Activated naive CD8-positive, alpha-beta T cell treated with anti-CD3 and anti-CD28 coated beads, Interleukin-2, amount 10 ng/mL, durations not matched to agents 7 days and 5 days (primary cell): ENCODE measurements at places on chromosomes 6 and 20. TPM values are rescaled to one million over a fixed set of nuclear protein-coding genes. Genes with fewer than 3 reads are reported as not detected.

The IP6K3 gene
- total RNA-seq, result not detected

GRCh38 chr6:7314414-7314813 is 1.4 kb upstream of the SSR1 start:
- no peak for DNase-seq

- no peak for DNase-seq
Measured at GRCh38 chr6:47718571-47718970, 20.2 kb downstream of the ADGRF4 start.

- no peak for DNase-seq
Measured at GRCh38 chr6:151275566-151275965, 35.8 kb downstream of the AKAP12 start.

- DNase-seq, result no peak
Measured at GRCh38 chr20:45115829-45116228, 855 bp upstream of the WFDC5 start.

- DNase-seq, result no peak
Measured at GRCh38 chr20:35552914-35553313, 11.0 kb downstream of the ERGIC3 start.

GRCh38 chr6:163415620-163416556 is 1.4 kb downstream of the QKI start:
- DNase-seq, result peak; percentile 67

- DNase-seq, result no peak
Measured at GRCh38 chr6:124132256-124132655, 328.6 kb downstream of the NKAIN2 start.

GRCh38 chr20:32445539-32446273 is 87.6 kb downstream of the ASXL1 start:
- no peak for DNase-seq

- DNase-seq, result peak; percentile 36
Measured at GRCh38 chr6:113857556-113858479, 673 bp downstream of the MARCKS start.

The CCN6 gene
- total RNA-seq, result not detected

The OSTM1 gene
- total RNA-seq, result 34.3 TPM

DNA sequence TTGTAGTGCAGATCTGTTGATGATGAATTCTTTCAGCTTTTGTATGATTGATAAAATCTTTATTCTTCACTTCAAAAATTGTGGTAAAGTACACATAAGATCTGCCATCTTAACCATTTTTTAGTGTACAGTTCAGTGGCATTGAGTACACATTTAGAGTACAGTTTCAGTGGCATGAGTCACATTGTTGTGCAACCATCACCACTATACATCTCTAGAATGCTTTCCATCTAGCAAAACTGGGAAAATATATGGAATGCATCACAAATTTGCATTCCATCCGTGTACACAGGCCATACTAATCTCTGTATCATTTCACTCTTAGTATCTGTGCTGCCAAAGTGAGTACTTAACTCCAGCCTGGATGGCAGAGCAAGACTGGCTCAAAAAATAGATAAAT is 28.7 kb downstream of the SIRPD start:
- DNase-seq, result no peak

DNA sequence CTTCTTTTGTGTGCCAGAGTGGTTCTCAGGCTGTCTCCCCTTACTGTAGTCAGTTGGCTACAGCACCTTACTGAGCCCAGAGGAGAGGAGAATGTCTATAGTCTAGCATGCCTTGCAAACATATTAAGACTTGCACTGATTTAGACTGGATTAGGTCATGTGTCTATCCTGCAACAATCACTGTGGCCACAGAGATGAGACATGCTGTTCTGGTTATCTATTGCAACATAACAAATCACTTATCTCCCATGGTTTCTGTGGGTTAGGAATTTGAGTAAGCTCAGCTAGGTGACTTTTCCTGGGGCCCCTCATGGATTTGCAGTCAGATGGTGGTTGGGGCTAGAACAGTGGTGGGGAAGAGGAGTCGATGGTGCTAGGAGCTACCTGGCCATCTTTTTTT is 261.3 kb downstream of the SOD2 start:
- no peak for DNase-seq
